Cardiac atrium fibroblast (primary cell): ENCODE measurements at places on chromosomes 2 and 18. TPM values are rescaled to one million over a fixed set of nuclear protein-coding genes. Genes with fewer than 3 reads are reported as not detected.

SPP2 gene
- total RNA-seq, result not detected in 2 replicates

FLACC1 gene
- 1.4 TPM in 1 of 2 replicates, not detected in the other for total RNA-seq

CEP192 gene
- total RNA-seq, result 8.3 and 28.9 TPM in 2 replicates

LCT gene
- total RNA-seq, result not detected in 2 replicates

CCDC121 gene
- total RNA-seq, result 1.6 and 2.1 TPM in 2 replicates

CENPA gene
- total RNA-seq, result 1.6 and 3.6 TPM in 2 replicates

MGAT4A gene
- total RNA-seq, result 0.54 and 4.2 TPM in 2 replicates

REG1B gene
- total RNA-seq, result not detected in 2 replicates

KHK gene
- total RNA-seq, result 1.3 TPM in 1 of 2 replicates, not detected in the other

SCG2 gene
- total RNA-seq, result 0.32 and 2.3 TPM in 2 replicates

TUBA3D gene
- total RNA-seq, result not detected in 2 replicates

MROH2A gene
- not detected in 2 replicates for total RNA-seq

PLB1 gene
- total RNA-seq, result under 0.01 and 1.1 TPM in 2 replicates

CHRNG gene
- not detected in 2 replicates for total RNA-seq

KIF1A gene
- total RNA-seq, result not detected in 2 replicates

HAAO gene
- total RNA-seq, result not detected in 2 replicates

RNF144A gene
- 1.9 and 5.4 TPM in 2 replicates for total RNA-seq

ITPRIPL1 gene
- total RNA-seq, result not detected in 2 replicates

CCDC85A gene
- under 0.01 and 0.36 TPM in 2 replicates for total RNA-seq

GCG gene
- total RNA-seq, result not detected in 2 replicates

DCC gene
- 0.36 and 0.49 TPM in 2 replicates for total RNA-seq

LYG1 gene
- total RNA-seq, result not detected in 2 replicates

SS18 gene
- 81.4 and 100.0 TPM in 2 replicates for total RNA-seq

GATA6 gene
- total RNA-seq, result 61.4 and 72.6 TPM in 2 replicates

APLF gene
- total RNA-seq, result 1.3 and 2.3 TPM in 2 replicates

TBC1D8 gene
- total RNA-seq, result 9.4 and 17.5 TPM in 2 replicates

ST3GAL5 gene
- total RNA-seq, result 16.4 and 32.1 TPM in 2 replicates

HOXD3 gene
- not detected in 2 replicates for total RNA-seq

STK36 gene
- 20.1 and 21.7 TPM in 2 replicates for total RNA-seq

ATIC gene
- total RNA-seq, result 11.4 and 38.2 TPM in 2 replicates

NT5C1B gene
- not detected in 2 replicates for total RNA-seq

NOSTRIN gene
- 0.16 and 0.18 TPM in 2 replicates for total RNA-seq

IL37 gene
- total RNA-seq, result not detected in 2 replicates

DYNC2LI1 gene
- total RNA-seq, result 8.7 and 13.5 TPM in 2 replicates

VAMP8 gene
- total RNA-seq, result 0.16 and 2.2 TPM in 2 replicates

RRM2 gene
- total RNA-seq, result 13.8 and 15.0 TPM in 2 replicates

HES6 gene
- 0.72 and 1.6 TPM in 2 replicates for total RNA-seq

DNAJC5G gene
- total RNA-seq, result not detected in 2 replicates

AMER3 gene
- total RNA-seq, result not detected in 2 replicates

DTYMK gene
- total RNA-seq, result 28.8 and 31.6 TPM in 2 replicates

PREB gene
- 65.2 and 72.1 TPM in 2 replicates for total RNA-seq

ST8SIA5 gene
- not detected in 2 replicates for total RNA-seq

TFPI gene
- 730 and 850 TPM in 2 replicates for total RNA-seq

UGT1A5 gene
- total RNA-seq, result not detected in 2 replicates

FEV gene
- total RNA-seq, result not detected in 2 replicates

IL1RL1 gene
- total RNA-seq, result 25.8 and 85.2 TPM in 2 replicates

PLA2R1 gene
- total RNA-seq, result 12.5 and 15.6 TPM in 2 replicates

REG3G gene
- total RNA-seq, result not detected in 2 replicates

TYW5 gene
- 1.3 and 2.9 TPM in 2 replicates for total RNA-seq

CFC1 gene
- total RNA-seq, result not detected in 2 replicates

RND3 gene
- 53.6 and 74.5 TPM in 2 replicates for total RNA-seq

GYPC gene
- 73.3 and 110 TPM in 2 replicates for total RNA-seq

VAMP5 gene
- total RNA-seq, result 30.6 and 43.5 TPM in 2 replicates
